ENCODE measurements at places on chromosomes 3 and 15.

DNA sequence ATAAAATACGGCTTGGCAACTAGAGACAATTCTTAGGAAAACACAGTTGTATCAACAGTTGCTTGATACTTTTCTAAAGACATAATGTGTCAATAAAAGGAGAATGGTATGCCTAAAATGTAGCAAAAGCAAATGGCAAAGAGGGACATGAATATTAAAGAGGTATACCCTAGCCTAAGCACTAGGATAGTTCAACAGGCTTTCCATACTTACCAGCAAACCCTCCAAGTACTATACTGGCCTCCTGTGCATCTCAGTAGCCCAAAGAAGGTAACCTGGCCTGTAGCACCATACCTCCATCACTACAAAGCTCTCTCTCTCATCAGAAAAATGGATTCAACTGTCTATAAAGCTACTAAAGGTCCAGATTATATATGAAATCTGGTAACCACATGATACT is 7.5 kb downstream of the SETD2 start:
- no peak for DNase-seq

GRCh38 chr3:107634099-107634489 is 111.3 kb downstream of the BBX start:
- DNase-seq: no peak

GRCh38 chr3:156456771-156457224 is 98.1 kb downstream of the SSR3 start:
- DNase-seq: no peak

- DNase-seq: no peak
Measured at GRCh38 chr3:150254309-150254708, 153.8 kb upstream of the TSC22D2 start.

DNA sequence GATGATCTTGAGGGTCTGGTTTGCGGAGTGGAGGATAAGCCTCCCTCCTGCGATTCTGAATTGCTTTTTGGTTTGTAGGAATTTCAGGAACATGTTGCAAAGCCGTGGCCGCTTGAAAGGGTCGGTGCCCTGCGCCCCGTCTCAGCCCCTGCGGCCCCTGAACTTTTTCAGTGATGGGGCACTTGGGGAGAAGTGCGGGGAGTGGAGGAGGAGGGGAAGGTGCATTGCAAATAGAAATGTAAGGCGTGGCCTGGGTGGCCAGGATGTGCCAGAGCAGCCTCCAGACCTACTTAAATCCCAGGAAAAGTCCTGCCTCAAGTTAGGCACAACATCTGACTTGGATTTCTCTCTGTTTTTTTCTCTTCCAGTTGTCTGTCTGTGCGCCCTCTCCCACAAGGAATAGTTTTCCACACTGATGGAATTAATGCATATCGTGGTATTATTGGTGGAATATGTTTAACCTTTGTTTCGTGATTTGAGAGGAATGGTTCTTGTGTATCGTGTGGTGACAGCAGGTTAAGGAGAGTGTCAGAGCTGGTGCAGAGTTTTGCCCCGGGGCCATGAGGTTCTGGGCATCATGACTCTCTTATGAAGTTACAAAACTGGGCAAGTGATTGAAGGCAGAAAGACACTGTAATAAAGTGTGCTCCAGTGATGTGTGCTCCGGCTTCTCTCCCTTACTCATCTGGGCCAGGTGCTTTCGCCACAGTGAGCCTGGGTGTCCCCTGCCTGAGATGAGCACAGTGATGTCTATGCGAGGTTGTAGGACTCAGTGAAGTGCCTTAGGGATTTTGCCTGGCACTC is 153.8 kb downstream of the PGPEP1L start:
- no peak for DNase-seq

DNA sequence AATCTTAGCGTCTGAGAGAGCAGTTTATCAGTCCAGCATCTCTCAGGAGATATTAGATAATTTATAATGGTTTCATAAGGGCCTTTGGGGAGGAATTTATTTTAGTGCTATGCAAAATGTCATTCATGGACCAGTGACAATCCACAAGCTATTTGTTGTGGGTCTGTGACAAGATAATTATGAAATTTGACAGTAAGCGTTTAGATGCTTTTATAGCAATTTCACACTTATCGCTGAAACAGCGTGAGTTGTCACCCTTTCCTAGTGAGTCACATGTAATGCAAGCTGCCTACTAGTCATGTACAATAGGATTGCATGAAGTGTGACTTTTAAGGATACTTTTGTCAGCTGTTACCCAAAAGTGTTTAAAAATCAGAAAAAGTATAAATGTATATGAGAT is 315.6 kb upstream of the THBS1 start:
- no peak for DNase-seq

GRCh38 chr3:179421500-179421899 is 29.8 kb downstream of the GNB4 start:
- no peak for DNase-seq

- no peak for DNase-seq
Measured at GRCh38 chr3:8945890-8946600, 17.2 kb downstream of the RAD18 start.

- DNase-seq: no peak
Measured at GRCh38 chr15:83039206-83039605, 27.8 kb upstream of the C15orf40 start.

GRCh38 chr3:59527493-59527892 is 477.7 kb upstream of the CFAP20DC start:
- DNase-seq: no peak

- DNase-seq: no peak
Measured at GRCh38 chr3:112097378-112097777, 11.2 kb downstream of the C3orf52 start.

DNA sequence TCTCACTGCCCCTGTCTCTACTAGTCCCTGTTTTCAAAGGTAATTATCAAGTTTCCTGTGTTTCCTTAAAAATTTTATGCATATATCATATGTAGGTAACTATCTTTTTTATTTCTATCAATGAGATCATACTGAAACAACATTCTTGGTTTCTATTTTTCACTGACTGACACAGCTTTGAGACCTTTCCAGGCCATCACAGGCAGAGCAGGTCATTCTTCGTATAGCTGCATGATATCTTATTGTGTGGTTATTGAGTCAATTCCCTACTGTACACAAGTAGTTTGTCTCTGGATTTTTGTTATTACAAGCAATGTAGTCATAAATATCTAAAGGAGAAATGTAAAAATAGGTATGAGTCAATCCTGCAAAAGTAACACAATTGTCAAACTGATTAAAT is 169.6 kb downstream of the CFAP20DC start:
- DNase-seq: no peak
